Left lung (tissue), 14 donors: ENCODE measurements at places on chromosomes 3 and 15. TPM values are rescaled to one million over a fixed set of nuclear protein-coding genes. Genes with fewer than 3 reads are reported as not detected.

GRCh38 chr3:39250116-39250747, 29.6 kb downstream of the CX3CR1 start:
- no peak for DNase-seq
- H3K4me3 ChIP-seq = no peak overlapping the region
- H3K36me3 ChIP-seq = no peaks in the 10 kb centered on the region
- H3K27ac ChIP-seq = peak overlapping the region; percentile 75
- H3K4me1 ChIP-seq = peaks cover 39% of the 10 kb centered on the region
- no peaks in the 10 kb centered on the region for H3K27me3 ChIP-seq

- no peaks in the 10 kb centered on the region for H3K4me1 ChIP-seq
- H3K4me3 ChIP-seq = no peak overlapping the region
- no peak overlapping the region for H3K27ac ChIP-seq
- no peaks in the 10 kb centered on the region for H3K36me3 ChIP-seq
- DNase-seq = no peak
Observed at GRCh38 chr15:87263296-87263695, 993.2 kb downstream of the NTRK3 start.

DNA sequence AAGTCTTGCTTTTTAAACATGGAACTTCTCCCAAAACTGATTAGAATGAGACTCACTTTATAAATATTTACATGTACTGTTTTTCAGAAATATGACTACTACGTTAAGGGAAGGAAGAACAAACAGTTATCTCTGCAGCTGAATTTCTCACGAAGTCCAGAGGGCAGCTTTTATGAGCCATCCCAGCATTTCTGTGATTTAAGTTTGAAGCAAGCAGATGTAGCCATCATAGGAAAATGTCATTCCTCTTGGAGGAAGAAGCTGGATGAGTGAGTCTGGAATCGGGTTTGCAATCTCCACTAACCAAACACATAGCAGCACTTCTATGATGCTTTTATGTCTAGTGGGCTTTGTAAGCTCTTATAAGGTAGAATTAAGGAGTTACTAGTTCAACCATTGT, 53.7 kb downstream of the SCN11A start:
- no peaks in the 10 kb centered on the region for H3K36me3 ChIP-seq
- H3K27me3 ChIP-seq = no peaks in the 10 kb centered on the region
- H3K4me3 ChIP-seq = no peak overlapping the region
- H3K27ac ChIP-seq = no peak overlapping the region
- no peaks in the 10 kb centered on the region for H3K4me1 ChIP-seq

DNA sequence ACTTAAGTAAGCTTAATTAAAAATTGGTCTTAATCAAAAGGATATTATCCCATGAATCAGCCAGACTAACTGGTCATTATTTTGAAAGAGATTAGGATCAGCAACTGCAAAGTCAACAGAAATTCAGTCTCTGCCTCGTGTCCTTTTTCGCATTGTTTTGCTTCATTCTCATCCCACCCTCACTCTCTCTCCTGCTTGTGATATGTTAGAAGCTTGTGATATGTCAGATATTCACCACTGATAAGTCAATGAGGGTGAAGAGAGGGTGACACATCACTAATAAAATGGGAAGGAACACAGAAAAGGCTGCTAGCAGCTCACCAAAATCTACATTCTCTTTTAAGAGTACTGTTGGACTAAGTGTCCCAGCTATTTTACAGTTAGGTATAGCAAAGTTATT, 146.1 kb downstream of the SUCNR1 start:
- no peaks in the 10 kb centered on the region for H3K36me3 ChIP-seq
- no peaks in the 10 kb centered on the region for H3K27me3 ChIP-seq
- no peak overlapping the region for H3K27ac ChIP-seq
- DNase-seq = no peak
- H3K4me1 ChIP-seq = no peaks in the 10 kb centered on the region

GRCh38 chr15:29106551-29107290, 162.9 kb downstream of the NSMCE3 start:
- no peak for DNase-seq
- H3K4me1 ChIP-seq = no peaks in the 10 kb centered on the region
- H3K27me3 ChIP-seq = peaks cover 27% of the 10 kb centered on the region
- no peak overlapping the region for H3K27ac ChIP-seq
- no peak overlapping the region for H3K4me3 ChIP-seq

DNA sequence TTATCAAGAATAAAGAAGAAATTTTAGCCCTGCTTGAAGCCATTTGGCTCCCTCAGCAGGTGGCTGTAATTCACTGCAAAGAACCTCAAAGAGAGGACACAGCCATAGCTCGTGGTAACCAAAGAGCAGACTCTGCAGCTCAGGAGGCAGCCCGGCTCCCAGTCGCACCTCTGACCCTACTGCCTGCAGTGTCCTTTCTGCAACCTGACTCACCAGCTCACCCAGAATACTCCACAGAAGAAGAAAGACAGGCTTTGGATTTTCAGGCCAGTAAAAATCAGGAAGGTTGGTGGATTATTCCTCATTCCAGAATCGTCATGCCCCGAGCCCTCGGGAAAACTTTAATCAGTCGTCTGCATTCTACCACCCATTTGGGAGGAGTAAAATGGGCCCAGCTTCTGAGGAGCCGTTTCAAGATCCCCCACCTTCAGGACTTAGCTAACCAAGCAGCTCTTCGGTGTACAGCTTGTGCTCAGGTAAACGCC, 38.6 kb downstream of the ZBTB11 start:
- H3K27ac ChIP-seq = no peak overlapping the region
- no peaks in the 10 kb centered on the region for H3K27me3 ChIP-seq
- no peak for DNase-seq
- H3K4me1 ChIP-seq = no peaks in the 10 kb centered on the region

DNA sequence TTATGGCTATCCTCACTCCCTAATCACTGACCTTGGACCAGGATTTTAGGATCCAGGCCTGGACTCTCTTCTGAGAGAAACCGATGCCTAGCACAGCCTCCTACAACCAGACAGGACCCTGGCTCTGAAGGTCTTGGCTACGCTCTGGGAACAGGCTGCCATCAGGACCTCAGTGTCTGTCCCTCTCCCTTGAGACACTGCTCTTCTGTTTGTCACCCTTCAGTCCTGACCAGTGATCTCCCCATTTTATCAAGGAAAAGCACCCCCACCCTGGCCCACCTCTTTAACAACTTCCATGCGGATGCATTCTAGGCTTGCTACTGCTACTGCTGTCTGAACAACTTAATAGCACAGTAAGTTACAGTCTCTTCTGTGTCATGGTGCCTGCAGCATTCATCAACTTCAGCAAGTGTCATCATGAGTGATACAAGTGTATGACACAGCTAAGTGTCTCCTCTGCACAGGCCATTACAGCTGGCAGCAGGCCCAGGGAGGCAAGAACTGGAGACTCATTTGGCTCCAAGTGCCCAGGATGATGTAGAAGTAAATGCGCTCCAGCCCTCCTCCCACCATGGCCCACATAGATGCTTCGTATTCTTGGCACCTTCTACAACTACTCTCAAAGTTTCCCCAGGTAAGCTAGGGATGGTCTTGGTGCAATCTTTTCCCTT, 302.4 kb downstream of the EPHB1 start:
- no peak for DNase-seq
- H3K4me1 ChIP-seq = no peaks in the 10 kb centered on the region
- H3K4me3 ChIP-seq = no peak overlapping the region
- no peaks in the 10 kb centered on the region for H3K27me3 ChIP-seq

DNA sequence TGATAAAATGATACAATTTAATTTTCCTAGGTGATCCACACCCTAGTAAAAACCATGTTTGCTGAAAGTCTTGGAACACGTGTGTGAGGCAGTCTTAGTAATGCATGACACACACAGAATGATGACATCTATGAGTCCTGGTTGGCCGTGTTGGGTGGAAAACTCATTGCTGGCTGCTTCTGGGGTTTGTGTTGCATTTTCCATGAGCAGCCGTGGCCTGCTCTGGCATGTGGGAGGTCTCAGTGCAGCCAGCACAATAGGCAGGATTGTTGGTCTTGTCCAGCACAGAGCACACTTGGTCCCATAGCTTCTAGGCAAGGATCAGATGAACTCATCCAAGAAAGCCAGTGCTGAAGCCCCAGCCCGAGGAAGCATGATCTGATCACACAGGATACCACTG, 172.8 kb upstream of the UBE3A start:
- no peaks in the 10 kb centered on the region for H3K36me3 ChIP-seq
- no peak overlapping the region for H3K4me3 ChIP-seq
- H3K4me1 ChIP-seq = no peaks in the 10 kb centered on the region
- no peak overlapping the region for H3K27ac ChIP-seq

- H3K36me3 ChIP-seq = peaks cover 12% of the 10 kb centered on the region
- H3K27me3 ChIP-seq = no peaks in the 10 kb centered on the region
- DNase-seq = peak; percentile 12
- no peaks in the 10 kb centered on the region for H3K4me1 ChIP-seq
- no peak overlapping the region for H3K27ac ChIP-seq
- H3K4me3 ChIP-seq = no peak overlapping the region
Observed at GRCh38 chr3:5226783-5227182, 39.3 kb downstream of the EDEM1 start.

GRCh38 chr3:98856724-98857123, 44.8 kb downstream of the DCBLD2 start:
- no peak overlapping the region for H3K4me3 ChIP-seq
- no peak for DNase-seq
- H3K27me3 ChIP-seq = no peaks in the 10 kb centered on the region
- no peak overlapping the region for H3K27ac ChIP-seq

DNA sequence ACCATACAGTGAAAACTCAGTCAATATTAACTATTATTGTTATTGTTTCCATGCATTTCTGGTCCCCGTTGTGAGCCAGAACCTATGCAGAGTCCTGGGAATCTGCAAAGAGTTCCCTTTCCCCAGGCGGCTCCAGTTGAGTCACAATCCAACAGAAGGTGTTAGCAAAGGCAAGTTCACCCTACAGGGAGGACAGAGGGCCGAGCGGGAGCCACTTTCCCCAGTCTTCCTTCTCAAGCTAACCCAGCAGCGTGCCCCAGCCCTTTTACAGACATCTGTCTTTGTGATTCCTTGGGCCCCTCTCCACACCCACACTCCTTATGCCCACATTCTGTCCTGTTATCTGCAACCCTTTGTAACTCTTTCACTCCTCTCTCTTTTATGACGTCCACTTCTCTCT, 13.1 kb upstream of the LTF start:
- no peak for DNase-seq
- no peaks in the 10 kb centered on the region for H3K4me1 ChIP-seq
- H3K27me3 ChIP-seq = no peaks in the 10 kb centered on the region
- no peaks in the 10 kb centered on the region for H3K36me3 ChIP-seq

DNA sequence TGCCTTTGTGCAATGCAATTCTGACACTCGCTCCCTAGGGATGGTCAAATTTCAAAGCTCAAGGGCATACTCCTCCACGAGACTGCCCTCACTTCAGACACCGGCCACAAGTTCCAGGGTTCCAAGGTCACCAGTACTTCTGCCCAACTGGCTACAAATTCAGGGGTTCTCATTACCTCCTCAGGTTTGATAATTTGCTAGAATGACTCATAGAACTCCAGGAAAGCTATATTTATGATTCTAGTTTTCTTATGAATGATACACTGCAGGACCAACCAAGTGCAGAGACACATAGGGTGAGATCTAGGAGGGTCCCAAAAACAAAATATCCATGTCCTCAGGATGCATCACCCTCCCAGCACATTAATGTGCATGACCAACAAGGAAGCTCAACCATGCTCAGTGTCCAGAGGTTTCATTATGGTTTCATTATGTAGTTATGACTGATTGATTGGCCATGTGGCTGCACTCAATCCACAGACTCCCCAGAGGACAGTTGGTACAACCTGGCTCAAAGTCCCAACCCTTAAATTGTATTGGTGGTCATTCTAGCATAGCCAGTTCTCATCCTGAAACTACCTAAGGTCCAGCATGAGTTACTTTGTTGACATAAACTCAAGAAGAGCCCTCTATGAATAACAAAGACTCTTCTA, 170.4 kb upstream of the LRRN1 start:
- H3K27ac ChIP-seq = no peak overlapping the region
- no peaks in the 10 kb centered on the region for H3K4me1 ChIP-seq
- no peak overlapping the region for H3K4me3 ChIP-seq
- no peak for DNase-seq
- no peaks in the 10 kb centered on the region for H3K27me3 ChIP-seq
- H3K36me3 ChIP-seq = no peaks in the 10 kb centered on the region

LMOD3 gene
- 0.20 TPM for polyA plus RNA-seq

UBAP1L gene
- 7.6 TPM for polyA plus RNA-seq

SERF2 gene
- polyA plus RNA-seq = 612 TPM

SLC9C1 gene
- 1.3 TPM for polyA plus RNA-seq

C3orf52 gene
- polyA plus RNA-seq = 8.6 TPM

ECE2 gene
- polyA plus RNA-seq = not detected

SLC2A2 gene
- polyA plus RNA-seq = 0.11 TPM
